ENCODE measurements at places on chromosomes 2 and 18.
A peak's percentile ranks its signal among the peaks of the same experiment; 100 is the strongest.

DNA sequence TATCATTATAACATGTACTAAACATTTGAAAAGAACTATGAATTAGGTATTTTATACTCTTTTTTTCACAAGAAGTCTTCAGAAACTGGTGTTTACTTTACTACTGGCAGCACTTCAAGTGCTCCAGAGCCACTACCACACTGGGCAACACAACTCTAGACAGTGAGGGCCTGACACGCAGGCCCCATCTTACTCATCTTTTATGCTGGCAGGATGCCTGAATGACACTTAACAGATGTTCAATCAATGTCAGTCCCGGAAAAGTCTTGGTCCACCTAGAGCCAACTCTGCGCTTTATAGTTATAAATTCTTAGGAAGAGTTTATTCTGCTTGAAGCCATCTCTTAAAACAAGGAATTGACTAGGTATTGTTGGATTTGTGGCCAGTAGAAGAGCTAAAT, 8.7 kb upstream of the WIPF1 start:
- peak; percentile 15 for DNase-seq

DNA sequence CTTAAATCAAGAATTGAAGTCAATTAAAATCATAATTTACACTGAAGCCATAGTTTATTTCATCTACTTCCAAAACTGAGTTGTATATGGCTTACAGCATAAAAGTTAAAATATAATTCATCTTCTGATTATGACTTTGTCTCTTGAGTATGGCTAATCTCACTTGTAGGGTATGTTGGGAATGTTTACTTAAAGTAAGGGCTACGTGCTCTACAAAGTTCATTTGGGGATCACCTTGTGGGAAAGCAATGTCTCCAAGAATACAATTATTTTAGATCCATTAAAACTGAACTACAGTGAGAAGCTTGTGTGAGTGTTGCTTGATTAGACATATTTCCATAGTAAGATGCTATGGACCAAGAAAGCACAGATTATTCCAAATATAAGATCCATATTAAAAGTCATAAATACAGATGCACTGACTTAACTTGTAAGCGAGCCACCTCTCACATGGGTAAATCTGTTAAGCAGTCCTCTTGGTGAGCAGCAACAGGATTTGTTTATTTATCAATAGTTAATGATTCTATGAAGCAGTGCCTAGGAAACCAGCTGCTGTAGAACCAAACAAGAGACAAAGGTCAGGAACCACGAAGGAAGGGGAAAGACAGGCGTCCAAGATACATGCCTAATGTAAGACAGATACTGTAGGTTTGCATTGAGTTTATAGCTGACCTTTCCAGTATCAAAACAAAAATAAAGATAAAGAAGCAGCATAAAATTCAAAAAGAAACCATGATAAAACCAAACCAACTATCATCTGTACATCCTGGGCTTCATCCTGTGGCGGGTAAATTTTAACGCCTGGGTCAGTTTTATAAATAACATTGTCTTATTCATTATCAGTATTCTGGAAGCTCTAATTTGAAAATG, 24.8 kb downstream of the DSG4 start:
- DNase-seq: peak; percentile 82

GRCh38 chr2:196758474-196759377, 40.8 kb downstream of the GTF3C3 start:
- no peak for DNase-seq

- DNase-seq: no peak
Measured at GRCh38 chr2:230898016-230898712, 26.9 kb downstream of the GPR55 start.

GRCh38 chr2:181440919-181441318, 16.3 kb upstream of the ITGA4 start:
- DNase-seq: no peak

DNA sequence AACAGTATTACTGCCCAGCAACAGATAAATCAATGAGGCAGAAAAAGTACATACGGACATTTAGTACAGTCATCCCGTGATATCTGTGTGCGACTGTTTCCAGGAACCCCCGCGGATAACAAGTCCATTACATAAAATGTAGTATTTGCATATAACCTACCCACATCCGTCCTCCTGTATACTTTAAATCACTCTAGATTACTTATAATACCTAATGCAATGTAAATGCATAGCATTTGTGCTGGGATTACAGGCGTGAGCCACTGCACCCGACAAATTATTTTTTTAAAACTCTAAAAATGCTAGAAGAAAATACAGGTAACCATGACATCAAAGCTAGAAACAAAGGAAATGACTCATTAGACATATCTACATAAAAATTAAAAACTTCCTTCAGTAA, 91.6 kb downstream of the FAM161A start:
- no peak for DNase-seq

DNA sequence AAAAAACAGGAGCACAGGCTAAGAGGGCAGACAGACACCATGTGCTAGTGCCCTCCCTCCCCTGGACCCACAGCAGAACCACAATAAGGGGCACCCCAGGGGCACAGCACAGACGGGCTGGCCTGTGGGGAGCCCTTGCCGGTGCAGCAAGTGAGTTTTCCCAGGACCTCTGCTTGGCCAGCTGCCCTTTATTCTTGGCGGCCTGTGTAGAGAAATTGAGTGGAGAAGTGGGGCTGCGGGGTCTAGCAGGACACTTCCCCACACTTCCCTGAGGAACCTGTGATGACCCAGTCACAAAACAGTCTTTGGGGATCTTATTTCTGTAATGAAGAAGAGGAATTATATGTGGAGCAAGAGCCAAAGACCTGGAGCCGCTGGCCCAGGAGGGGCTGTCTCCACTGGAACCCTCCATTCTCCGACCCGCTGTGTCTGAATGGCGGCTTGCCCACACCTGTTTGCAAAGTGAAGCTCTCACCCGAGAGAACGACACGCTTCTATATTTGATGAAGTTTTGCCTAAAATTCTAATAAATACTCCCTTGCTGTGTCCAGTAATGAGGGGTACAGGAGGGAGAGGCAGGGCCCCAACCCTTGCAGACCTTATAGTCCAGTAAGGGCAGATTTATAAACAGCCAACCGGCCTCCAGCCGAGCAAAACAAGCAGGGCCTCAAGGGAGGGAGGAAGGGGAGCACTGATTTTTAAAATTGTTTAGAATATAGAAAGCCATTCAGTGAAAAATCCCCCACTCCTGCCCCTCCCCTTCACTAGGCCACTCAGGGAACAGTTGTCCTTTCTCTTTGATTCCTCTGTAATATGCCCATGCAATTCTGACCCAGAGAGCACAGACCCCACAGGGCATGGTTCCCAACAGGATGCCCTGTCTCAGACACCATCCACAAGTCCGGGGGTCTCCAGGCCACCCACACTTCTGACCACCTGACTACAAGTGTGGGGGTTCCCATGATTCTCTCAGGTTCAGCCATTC, 44.7 kb upstream of the SNED1 start:
- DNase-seq: no peak

- no peak for DNase-seq
Measured at GRCh38 chr2:207920321-207920720, 105.0 kb downstream of the PLEKHM3 start.

GRCh38 chr18:50706199-50706598, 113.6 kb downstream of the MRO start:
- DNase-seq: no peak

Data from LoVo (cell line).